ENCODE measurements at places on chromosomes 6 and 20.

DNA sequence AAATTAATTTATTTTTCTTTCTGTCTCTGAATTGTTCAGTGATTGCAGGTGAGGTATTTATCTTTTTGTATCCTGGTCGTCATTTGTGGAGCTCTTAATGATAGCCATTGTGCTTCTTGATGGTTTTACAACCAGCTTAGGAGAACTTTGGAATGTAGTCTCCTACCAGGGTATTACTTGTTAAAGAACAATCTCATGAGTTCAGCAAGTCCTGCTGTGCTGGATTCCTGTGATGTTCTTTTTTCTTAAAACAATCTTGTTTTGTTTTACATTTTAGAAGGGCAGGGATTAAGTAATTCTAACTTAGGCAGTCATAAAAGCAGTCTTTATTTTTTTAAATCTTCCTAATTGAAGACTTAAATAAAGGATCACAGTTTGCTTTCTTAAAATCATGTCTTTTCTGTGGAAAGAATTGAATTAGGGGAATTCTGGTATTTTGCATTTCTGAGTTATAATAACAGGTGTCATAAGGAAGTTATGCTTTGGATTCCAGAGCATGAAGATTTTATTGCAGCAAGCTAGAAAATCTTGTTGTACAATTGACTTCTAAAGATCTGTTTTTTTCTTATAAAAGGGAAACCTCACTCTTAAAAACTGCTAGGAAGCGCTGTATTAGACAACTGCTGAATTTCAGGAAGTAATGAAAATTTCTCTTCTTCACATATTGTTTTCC, 23.7 kb downstream of the RIOK1 start:
- DNase-seq = no peak

GRCh38 chr6:46473881-46474280, 17.4 kb downstream of the RCAN2 start:
- no peak for DNase-seq

DNA sequence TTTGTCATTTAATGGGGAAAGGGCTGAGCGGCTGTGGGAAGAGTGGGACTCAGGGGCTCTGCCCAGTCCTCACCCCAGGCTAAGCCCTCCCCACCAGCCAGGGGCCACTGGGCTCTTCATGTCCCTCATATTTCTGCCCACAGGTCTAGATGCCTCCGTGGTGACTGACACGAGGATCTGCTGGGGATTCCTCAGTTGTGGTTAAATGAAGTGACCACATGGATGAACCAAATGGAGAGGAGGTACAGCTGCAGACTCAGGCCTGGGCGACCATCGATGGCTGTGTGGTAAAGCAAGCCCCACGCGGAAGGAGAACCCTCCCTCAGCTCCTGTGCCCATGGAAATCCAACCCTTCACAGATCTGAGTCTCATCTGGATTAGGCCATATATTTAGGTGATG, 29.4 kb downstream of the RAET1L start:
- no peak for DNase-seq

DNA sequence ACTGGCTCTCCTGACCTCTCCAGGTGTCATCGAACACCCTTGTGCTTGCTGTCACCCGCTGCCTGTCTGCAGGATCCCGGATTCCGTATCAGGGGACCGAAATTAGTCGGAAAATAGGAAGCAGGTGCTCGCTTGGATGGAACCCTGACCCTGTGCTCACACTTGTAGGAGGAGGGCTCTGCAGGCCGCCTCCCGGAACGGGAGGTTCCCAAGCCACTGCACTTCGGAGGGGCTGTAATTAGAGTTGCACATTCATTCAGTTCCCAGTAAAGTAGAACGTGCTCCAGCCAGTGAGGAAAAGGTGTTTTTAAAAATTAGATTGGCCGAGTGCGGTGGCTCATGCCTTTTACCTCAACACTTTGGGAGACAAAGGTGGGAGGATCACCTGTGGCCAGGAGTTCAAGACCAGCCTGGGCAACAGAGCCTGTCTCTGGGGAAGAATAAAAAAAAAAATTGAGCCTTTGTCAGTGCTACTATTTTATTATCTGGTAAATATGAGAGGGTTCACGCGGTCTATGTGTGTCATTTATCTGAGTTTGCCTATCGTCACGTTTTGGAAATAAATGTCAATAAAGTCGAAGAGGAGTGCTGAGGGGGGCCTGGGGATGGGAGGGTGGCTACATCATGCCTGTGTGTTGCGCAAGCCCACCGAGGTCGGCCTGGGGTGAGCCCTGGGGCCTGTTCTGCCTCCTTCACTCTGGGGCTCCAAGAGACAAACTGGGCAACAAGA, 1.5 kb upstream of the GMEB2 start:
- no peak for DNase-seq

DNA sequence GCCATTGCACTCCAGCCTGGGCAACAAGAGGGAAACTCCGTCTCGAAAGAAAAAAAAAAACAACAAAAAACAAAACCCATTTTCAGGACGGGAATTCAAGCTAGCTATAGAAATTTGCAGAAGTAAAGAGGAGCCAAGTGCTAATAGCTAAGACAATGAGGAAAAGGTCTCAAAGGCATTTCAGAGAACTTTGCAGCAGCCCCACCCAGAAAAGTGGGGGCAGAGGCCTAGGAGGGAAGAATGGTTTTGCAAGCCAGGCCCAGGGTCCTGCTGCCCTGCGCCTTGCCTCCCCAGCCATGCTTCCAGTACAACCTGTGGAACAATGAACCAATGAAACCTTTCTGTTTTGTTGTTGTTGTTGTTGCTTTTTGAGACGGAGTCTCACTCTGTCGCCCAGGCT, 38.3 kb upstream of the SAMHD1 start:
- DNase-seq = no peak
